SHP77 (cell line): ENCODE measurements at places on chromosomes 1 and 21.

GRCh38 chr21:46294647-46295176 is 8.6 kb downstream of the YBEY start:
- DNase-seq: no peak

- DNase-seq: no peak
Observed at GRCh38 chr1:61388566-61388965, 306.2 kb downstream of the NFIA start.

DNA sequence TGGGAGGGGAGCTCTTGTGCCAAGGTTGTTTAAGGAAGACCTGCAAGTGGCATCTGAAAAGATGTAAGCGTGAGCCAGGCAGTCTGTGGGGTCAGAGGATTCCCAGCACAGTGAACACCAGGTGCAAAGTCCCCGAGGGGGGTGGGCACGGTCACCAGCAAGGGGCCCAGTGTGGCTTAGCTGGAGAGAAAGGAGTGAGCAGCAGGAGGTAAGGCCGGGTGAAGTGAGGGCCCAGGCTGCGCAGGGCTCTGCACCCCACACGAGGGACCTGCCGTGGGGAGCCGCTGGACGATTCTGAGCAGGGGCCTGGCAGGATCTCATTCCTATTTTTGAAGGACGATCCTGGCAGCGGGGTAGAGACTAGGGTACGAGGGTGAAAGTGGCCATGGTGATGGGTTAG is 4.1 kb downstream of the DDOST start:
- DNase-seq: no peak

GRCh38 chr1:3543076-3544039 is 68.0 kb downstream of the MEGF6 start:
- no peak for DNase-seq

- no peak for DNase-seq
Observed at GRCh38 chr1:216778737-216779136, 55.5 kb upstream of the ESRRG start.

- no peak for DNase-seq
Observed at GRCh38 chr1:95183952-95184351, 50.1 kb upstream of the RWDD3 start.

DNA sequence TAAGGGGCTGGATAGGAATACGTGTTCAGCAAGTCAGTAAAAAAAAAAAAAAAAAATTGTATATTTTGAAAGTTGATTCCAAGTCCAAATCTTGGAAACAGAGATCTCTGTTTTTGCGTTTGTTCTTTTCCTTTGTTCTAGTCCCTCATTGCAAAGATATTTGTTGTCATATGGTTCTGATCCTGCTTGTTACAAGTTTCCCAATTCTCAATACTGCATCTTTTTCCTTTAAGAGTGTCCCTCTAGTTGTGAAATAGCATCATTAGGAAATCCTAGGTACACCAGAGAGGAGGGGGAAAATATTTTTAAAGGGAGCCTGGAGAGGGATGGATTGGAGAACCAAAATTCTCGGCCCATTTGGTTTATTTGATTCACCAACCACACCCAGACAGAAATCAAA is 152.2 kb upstream of the C1orf105 start:
- no peak for DNase-seq

DNA sequence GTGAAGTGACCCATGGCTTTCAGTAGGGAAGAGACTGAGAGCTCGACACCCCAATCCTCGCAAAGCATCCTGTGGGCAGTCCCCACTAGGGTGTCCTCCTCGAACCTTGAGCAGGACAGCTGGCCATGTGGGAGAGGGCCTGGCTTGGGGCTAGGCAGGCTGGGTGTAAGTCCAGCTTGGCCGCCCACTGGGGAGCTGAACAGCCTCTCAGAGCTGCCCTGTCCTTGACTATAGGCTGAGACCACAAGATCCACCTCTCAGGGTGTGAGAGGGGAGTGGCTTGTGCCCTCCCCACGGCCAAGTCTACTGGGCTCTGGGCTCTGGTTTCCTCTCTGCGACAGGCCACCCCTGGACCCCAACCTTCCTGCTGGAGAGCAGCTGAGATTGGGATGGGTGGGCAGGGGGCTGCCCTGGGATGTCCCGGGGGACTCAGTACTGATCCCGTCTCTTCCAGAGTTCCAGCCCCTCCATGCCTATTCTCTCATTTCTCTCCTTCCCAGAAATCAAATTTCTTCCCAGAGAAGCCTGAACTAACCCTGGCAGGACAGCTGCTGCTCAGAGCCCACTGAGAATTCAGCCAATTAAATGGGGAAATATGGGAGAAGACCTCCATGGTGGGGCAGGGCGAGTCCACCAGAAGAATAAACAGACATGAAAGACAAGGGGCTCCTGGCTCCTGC is 282.9 kb downstream of the PTPRU start:
- DNase-seq: no peak

DNA sequence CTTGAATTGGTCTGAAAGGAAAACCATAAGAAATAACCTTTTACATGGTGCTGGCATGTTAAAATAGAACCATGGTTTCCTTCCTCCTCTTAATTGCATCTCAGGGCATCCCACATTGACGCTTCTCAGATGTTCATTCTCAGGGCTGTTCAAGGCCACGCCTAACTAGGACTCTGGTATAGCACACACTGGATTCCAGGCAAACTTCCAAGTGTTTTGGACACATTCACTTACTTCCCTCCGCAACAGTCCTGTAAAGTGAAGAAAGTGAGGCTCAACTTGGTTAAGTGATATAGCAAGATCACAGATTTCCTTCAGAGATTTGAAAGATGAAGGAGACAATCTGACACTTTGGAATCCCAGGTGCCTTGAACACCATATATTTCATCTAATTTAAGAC is 244.8 kb downstream of the DUSP10 start:
- no peak for DNase-seq
